Astrocyte (in vitro differentiated cells and primary cell): ENCODE measurements at places on chromosomes 1 and 21. TPM values are rescaled to one million over a fixed set of nuclear protein-coding genes. Genes with fewer than 3 reads are reported as not detected.

Gene NUF2
- 2.2 and 2.4 TPM in 2 replicates for total RNA-seq

Gene DUSP12
- 34.0 and 34.7 TPM in 2 replicates for total RNA-seq

Gene ZNF593OS
- total RNA-seq: not detected in 2 replicates

Gene KCNJ6
- total RNA-seq: 2.0 and 2.6 TPM in 2 replicates

Gene TMEM269
- 0.07 and 0.09 TPM in 2 replicates for total RNA-seq

Gene YIPF1
- total RNA-seq: 27.1 and 27.5 TPM in 2 replicates

Gene S100A7A
- not detected in 2 replicates for total RNA-seq

- peak; percentile 43 for DNase-seq
These were observed 57.1 kb upstream of the SAMSN1 start for GRCh38 chr21:14603202-14603601.

- DNase-seq: no peak
These were observed 48.5 kb upstream of the B3GALT5 start for GRCh38 chr21:39564200-39564599.

GRCh38 chr1:86448670-86449069 lies 20.1 kb upstream of the CLCA1 start:
- DNase-seq: no peak

GRCh38 chr1:56297904-56298303 lies 281.5 kb downstream of the PLPP3 start:
- DNase-seq: no peak

DNA sequence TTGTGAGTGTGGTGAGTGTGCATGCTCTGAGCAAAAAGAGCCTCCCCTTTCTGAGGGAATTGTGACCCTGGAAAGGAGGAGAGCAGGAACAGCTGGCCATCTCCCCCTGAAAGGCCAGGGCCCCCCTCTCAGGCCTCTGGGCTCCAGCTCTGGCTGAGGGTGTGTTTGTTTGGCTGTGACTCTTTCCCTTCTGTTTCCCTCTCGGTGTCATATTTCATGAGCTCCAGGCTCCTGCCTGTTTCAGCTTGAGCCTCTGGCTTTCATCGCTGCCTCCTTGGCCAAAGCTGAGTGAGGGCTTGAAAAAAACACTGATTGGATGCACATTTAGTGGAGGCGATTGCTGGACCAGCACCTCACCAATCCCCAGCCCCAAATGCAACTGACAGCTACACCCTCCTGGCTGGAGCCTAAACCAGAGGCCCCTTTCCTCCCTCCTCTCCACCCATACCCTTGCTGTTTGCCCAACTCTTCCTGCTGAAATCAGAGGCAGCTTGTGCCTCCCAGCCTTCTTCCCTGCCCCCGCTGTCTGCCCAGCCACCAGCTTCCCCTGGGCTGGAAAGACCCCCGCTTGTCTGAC lies 64.1 kb downstream of the DDR2 start:
- peak; percentile 87 for DNase-seq

DNA sequence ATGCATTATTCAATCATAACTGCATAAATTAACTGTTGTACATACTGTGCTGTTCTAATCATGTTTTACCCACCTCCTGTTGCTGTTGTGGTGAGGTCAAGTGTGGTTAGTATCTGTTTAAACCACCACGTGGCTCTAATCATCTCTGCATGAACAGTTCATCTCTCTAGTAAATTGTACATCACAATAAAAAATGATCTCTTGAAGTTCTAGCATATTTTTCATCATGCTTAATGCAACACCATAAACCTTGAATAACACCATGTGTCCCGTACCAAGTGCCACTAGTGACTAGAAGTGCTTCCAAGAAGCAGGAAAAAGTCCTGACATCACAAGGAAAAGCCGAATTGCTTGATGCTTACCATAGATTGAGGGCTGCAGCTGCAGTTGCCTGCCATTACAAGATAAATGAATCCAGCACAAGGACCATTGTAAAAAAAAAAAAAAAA lies 51.7 kb downstream of the SNRPE start:
- DNase-seq: peak; percentile 73

DNA sequence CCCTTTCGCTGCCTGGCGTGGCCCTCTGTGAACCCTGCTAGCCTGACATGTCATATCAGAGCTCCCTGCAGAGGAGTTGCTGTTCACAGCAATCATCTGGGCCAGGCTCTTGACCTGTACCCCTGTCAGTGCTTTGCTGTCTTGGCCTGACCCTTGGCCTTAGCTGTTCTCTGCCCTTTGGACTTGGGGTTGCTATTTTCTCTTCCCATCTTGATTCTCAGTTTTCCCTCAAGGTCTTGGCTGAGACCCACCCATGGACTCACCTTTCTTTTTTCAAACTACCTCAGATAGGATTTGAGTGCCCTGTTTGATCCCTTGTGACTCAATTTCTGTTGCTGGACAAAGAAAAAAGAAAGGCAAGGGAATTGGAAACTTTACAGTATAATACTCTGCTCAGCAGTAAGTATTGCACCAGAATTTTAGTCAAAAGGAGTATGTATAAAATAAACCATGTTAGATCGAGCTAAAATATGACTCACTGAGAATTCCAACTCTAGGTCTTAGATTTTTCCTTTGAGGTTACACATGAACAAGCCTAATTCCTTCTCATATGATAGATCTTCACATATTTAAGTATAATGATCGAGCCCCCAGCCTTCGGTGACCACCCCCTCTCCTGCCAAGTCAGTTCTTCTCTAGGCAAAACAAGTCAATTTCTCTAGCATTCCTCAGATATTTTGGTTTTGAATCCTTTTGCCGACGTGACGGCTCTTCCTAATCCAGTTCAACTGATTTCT lies 110.5 kb downstream of the NGF start:
- peak; percentile 86 for DNase-seq

DNA sequence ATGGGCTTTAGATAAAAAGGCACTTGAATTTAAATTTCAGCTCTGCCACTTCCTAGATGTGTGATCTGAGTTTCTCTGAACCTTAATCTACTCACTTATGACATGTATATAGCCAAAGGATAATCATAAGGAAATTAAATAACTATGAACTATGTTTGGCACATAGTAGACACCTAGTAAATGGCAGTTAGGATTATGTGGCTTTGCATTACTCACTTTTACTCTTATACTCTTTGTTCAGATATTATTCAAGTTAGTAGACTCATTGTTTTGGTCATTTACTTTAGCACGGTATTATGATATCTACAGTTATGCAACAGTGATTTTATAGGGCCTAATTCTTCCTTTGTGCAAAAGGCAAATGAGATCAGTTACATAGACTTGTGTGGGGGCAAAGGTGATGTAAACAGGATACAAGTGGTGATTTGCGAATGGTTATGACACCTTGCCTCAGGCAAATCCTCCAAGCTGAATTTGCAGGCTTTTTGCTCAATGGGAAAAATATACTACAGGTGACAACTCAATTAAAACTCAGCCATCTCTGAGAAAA lies 297.2 kb upstream of the PBX1 start:
- no peak for DNase-seq

GRCh38 chr1:181784039-181784683 lies 277.4 kb downstream of the ZNF648 start:
- DNase-seq: no peak

DNA sequence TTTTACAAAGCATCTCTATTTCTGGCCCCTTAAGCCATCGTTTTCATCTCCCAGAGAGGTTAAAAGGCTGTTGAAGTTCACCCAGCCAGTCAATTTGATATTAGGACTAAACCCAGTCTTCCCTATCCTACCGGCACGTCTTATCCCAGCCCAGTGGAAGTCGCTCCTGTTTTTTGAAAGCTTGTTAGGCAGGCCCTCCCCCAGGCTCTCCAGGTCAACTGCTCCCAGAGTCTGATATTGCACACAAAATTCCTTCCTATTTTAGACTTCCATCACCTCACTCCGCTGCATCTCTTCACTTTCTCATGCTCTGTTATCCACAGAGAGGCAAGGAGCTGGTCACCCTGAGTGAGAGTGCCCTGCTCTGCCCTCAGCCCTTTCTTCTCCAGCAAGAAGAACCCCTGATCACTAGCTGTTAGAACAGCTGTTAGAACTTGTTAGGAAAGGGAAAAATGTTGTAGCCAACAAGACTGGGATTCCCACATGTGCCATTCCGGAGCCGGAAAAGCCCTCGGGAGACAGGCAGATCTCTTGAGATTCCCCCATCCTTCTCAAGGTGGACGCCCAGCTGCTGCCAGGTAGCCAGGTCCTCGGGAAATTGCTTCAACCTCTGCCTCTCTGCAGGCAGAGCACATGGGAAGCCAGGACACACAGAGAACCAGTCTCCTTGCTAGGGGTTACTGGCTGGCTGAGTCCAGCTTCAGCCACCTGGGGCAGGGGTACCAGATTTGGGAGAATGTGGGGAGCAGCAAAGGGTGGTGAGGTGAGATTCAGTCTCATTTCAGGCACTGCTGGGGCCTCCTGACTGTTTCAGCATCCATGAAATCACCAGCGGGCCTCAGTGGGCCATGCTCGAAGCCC lies 25.7 kb downstream of the PLXNA2 start:
- no peak for DNase-seq

- no peak for DNase-seq
These were observed 82.8 kb downstream of the PLPPR5 start for GRCh38 chr1:98921817-98922216.

DNA sequence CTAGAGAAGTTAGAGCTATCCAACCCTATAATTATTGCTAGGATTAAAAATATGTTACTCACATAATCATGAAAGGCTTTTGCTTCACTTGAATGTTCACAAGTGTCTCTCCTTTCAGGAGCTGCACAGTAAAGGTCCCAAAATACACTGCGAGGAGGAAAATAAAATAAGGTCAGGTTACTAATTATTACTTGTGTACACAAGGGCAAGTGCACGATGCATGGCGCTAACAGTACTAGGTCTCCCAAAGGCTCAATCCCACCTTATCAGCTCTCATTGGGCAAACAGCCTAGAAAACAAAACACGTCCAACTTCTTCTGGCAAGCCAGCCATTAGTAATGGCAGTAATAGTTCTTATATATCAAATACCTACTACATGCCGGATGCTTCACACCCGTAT lies 4.4 kb downstream of the SSBP3 start:
- no peak for DNase-seq

GRCh38 chr1:236677641-236678235 lies 8.6 kb upstream of the ACTN2 start:
- no peak for DNase-seq

DNA sequence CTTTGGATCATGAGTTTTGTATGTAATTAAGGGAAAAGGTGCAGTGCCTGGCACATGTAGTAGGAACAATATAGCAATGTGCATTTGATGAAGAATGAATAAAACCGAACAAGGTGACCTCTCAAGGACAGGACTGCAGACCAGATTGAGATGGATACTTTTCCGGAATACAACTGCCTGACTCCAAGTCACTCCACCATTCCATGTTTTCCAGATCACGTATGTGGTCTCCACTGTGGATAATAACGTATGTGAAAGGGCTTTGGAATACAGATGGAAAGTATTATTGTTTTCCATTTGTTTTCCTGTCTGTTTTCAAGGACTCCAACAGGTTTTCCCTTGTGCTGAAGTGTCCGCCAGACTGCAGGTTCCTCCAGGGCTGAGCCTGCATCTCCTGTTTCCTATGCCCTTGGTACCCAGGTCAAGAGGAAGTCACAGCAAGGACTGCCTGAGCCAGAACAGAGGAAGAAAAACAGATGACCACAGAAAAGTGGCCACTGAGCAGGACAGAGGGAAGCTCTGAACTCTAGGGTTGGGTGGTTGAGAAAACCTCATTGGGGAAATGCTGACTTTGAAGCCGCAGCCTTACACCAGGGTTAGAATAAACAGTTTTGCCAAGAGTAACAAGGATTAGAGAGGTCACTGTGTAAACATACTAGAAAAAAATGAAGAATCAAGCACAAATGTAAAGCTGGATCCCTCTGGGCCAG lies 4.0 kb downstream of the CFAP45 start:
- DNase-seq: no peak

DNA sequence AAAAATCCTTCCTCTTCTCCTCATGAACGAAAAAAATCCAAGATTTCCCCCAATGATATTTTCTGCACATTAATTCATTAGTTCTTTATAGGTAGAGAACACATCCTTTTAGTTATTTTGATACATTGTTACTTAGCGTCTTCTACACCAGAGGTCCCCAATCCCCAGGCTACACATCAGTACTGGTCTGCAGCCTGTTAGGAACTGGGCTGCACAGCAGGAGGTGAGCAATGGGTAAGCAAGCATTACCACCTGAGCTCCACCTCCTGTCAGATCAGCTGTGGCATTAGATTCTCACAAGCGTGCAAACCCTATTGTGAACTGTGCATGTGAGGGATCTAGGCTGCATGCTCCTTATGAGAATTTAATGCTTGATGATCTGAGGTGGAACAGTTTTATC lies 13.0 kb downstream of the EXTL2 start:
- no peak for DNase-seq

GRCh38 chr21:42554251-42554961 lies 40.8 kb downstream of the SLC37A1 start:
- no peak for DNase-seq
